Foreskin fibroblast (primary cell): ENCODE measurements at places on chromosomes 12 and 14.

DNA sequence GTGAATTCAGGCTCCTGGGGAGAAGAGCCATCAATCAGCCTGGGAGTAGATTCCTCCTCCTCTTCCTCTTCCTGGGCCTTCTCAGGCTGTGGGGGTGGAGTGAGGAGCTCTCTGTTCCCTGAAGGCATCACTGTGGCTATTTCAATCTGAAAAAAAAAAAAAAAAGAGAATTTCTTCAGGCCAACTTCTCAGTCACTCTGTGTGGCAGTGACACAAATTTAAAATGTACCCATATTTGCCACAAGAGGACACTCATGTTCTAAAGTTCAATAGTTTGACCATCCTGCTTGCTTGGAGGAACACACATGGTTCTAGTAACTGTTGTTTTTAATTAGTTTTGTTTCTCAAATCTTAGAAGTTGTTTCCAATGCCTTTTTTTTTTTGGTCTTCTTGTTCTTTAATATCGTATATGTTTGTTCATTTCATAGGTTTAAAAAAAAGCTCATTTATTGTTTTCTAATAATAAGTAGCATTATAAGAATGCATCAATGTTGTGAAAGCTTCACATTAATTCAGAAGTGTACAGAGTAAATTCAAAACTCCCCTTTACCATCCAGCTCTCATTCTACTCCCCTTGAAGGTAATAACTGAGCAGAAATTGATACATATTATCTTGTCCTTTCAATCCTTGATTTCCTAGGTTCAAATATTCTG lies 23.3 kb upstream of the CCER1 start:
- peak; percentile 86 for DNase-seq

DNA sequence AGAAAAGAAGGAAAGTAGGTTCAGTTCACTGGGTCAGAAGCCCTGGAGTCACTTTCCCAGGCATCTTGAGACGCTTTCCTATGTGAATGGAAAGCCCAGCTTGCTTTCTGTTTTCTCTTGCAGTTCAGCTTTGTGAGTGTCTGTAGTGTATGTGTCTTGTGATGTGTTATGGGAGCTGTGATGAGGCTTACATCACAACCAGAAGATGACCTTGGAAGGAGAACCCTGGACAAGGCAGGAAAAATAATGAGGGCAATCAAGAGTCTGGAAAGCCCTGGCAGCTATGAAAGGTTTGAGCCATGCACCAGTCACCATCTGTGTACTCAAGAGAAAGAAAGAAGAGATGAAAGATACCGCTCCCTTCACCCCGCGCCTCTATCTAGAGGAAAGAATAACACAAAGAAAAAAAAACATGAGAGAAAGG lies 35.2 kb upstream of the PTGR2 start:
- no peak for DNase-seq

DNA sequence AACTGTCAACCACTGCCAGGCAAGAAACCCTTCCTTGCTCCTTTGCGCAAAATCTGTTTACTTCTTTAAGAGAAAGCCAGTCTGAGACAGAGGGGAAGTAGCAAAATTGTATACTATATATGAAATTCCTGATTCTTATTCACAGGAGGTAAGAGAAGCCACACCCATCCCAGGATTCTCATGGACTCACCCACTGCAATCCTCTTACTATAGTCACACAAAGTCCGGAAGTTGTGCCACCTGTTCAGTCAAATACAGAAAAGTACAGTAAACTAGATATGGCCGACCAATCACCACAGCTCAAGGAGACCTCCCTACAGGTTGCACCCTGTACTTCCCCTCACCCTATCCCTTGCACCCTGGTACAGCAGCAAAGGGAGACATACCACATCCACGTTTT lies 2.9 kb downstream of the PRMT5 start:
- DNase-seq = no peak

DNA sequence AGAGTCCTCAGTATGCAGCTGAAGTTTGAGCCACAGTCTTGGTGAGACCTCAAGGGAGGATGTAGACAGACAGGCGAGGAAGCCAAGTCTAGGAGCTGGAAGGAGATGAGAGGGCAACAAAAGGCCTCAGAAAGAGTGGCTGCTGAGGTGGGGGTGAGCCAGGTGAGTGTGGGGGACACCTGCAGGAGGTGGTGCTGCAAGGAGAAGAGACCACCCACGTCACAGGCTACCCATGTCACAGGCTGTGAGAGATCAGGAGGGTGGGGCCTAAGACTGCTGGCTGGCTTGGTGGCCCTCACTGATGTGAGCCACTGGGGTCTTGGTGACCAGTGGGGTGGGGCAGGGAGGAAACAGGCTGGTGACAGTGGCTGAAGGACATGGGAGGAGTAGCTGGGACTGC lies 97.3 kb downstream of the KIF26A start:
- DNase-seq = no peak

DNA sequence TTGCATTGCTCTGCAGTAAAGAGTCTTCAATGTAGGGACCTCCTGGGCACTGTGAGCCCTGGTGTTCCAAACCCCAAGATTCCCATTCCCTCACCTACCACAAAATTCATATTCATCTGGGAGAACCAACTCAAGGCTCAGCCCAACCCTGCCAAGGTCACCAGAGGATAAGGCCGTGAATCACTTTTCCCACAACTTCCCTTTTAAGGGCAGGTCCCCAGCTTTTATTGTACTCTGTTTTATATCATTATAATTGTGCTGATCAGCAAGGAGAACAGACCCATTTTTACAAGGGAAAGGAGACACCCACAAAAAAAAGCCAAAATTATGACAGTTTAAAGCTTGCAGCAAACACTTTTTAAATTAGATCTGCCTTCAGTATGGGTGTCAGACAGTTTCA lies 363.0 kb upstream of the FKBP4 start:
- no peak for DNase-seq

- no peak for DNase-seq
These were observed 80.3 kb downstream of the NKX2-1 start for GRCh38 chr14:36439766-36440165.

DNA sequence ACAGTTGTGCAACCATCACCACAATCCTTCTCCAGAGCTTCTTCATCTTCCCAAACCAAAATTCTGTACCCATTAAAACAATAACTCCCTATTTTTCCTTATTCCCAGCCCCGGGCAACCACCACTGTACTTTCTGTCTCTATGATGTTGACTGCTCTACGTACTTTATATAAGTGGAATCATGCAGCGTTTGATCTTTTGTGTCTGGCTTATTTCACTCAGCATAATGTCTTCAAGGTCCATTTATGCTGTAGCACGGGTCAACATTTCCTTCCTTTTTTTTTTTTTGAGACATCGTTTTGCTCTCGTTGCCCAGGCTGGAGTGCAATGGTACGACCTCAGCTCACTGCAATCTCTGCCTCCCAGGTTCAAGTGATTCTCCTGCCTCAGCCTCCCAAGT lies 162.7 kb upstream of the GSC start:
- no peak for DNase-seq

DNA sequence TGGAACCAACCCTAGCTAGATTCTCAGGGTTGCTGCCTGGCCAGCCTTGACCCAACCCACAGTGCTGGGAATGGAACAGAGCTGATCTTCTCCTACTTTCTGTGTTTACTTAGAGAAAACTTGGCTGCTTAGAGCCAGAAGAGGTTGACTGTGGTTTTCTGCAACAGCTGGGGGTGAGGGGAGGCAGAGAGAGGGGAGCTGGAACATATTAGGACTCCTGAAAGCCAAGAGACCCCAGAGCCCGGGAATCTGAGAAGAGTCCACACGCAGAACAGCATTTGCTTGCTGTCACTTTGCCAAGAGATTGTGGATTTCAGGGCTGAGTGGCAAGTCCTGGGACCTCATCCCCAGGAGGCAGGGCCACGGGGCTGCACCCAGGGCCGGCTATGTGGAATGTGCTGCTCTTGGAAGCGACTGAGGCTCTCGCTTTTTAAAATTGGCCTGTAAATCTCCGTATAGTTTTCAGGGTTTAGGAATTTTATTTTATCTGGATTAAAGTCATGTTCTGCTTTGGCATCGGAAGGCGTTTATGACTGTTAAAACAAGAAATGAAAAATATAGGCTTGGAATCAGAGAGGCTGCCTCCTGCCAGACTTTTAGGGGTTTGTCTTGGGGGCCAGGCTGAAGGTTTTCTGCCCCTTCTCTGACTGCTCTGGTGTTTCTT lies 22.3 kb upstream of the MED13L start:
- DNase-seq = no peak

DNA sequence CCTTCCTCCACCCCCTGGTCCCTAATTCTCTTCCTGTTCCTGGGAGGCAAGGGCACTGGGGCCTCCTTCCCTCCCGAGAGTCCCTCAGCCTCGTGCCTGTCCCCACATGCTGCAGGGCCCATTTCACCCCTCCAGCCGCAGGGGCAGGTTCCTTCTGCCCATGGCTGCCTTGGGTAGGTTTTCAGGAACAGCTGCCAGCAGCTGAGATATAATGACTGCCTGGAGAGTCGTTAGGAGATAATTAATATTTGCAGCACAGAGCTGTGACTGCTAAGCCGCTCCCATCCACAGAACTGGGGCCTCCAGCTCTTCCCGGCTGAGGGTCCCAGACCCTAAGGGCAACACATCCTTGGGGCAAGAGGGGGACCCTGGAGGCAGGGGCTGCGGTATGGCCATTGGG lies 211.9 kb upstream of the LHX5 start:
- no peak for DNase-seq

GRCh38 chr14:61102549-61103466 lies 121.8 kb downstream of the SLC38A6 start:
- no peak for DNase-seq

DNA sequence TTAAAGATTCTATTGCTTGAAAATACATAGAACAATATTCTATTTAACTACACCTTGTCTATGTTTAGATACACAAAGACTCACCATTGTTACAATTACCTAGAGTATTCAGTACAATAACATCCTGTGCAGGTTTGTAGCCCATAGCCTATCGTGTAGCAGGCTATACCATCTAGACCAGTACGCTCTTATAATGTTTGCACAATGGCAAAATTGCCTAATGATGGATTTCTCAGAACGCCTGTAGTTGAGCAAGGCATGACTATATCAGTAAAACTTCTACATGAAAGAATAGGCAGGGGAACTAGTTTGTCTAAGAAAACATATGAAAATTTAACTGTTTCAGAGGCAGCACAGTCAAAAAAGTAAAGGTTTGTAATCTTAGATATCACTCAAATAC lies 375.9 kb downstream of the DAD1 start:
- no peak for DNase-seq
